ENCODE measurements at places on chromosomes 1 and 21. TPM values are rescaled to one million over a fixed set of nuclear protein-coding genes. Genes with fewer than 3 reads are reported as not detected.

DNA sequence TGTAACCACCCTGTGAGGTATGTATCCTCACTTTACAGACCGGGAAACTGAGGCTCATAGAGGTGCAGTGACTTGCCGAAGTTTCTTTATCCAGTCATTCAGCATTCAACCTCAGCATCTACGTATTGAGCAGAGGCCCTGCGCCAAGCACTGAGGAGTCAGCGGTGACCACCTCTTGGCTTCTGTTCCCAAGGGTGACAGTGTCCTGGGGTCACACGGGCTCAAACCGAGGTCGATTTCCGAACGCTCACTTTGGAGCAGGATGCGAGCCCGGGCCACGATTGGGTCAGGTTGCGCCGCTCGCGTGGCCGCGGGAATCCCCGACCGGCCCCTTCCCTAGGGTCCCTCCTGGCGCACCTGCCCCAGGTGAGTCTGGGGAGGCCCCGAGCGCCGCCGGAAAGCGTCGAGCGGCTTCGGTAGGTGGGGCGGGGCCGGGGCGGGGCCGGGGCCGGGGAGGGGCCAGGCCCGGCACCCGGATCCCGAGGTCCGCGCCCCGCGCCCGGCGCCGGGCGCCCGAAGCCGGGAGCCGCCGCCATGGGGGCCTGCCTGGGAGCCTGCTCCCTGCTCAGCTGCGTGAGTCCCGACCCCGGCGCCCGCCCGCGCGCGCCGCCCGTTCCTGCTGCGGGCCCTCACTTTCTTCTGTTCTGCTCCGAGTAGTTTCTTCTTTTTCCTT is at the start of gene SERINC2:
SERINC2 (plus strand) TSS at position 482 of the 673 bp plus-strand sequence; CDS start at position 535, 53 bp downstream.
- no peak for DNase-seq

DNA sequence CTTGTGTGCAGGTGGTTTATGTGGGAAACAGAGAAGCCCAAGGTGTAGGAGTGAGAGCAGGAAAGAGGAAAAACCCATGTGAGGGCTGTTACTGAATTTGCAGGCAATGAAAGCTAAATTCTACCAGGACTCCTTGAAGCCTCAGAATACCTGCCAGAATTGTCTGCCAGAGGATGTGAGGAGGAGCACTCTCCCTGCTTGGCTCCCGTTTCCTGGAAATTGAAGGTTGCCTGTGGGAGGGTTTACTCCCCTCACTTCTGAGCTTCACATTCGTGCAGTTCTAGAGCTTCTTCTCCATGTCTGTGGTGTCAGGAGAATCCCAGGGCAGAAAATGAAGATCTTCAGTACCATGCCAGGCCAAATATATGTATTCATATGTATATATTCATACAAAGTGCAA is 220.8 kb upstream of the ZP4 start:
- DNase-seq = no peak

DNA sequence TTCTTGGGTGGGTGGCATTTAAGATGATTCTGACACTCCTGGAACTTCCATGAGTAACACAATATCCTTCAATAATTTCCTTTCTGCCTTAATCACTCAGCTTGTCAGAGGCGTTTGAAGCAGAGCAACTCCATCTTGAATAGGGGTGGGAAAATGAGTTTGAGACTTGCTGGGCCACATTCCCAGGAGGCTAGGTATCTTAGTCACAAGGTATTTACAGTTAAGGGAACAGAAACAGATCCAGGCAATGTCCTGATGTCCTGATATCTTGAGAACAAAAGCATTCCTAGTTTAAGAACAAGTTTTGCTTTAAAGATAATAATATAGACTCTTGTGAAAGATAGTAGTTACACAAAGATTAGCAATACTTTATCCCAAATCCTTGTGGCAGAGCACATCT is 76.6 kb upstream of the KIAA0040 start:
- DNase-seq = no peak

- no peak for DNase-seq
Observed at GRCh38 chr1:63621075-63621474, 27.9 kb downstream of the PGM1 start.

ZMYND12 gene
- total RNA-seq = 0.30 TPM

CFH gene
- 44.9 TPM for total RNA-seq

ASAP3 gene
- 46.0 TPM for total RNA-seq

Data from skin of body (tissue), 3 donors.